ENCODE measurements at places on chromosomes 5 and 9.

- no peak for DNase-seq
Measured at GRCh38 chr9:107584186-107584585, 94.6 kb upstream of the KLF4 start.

DNA sequence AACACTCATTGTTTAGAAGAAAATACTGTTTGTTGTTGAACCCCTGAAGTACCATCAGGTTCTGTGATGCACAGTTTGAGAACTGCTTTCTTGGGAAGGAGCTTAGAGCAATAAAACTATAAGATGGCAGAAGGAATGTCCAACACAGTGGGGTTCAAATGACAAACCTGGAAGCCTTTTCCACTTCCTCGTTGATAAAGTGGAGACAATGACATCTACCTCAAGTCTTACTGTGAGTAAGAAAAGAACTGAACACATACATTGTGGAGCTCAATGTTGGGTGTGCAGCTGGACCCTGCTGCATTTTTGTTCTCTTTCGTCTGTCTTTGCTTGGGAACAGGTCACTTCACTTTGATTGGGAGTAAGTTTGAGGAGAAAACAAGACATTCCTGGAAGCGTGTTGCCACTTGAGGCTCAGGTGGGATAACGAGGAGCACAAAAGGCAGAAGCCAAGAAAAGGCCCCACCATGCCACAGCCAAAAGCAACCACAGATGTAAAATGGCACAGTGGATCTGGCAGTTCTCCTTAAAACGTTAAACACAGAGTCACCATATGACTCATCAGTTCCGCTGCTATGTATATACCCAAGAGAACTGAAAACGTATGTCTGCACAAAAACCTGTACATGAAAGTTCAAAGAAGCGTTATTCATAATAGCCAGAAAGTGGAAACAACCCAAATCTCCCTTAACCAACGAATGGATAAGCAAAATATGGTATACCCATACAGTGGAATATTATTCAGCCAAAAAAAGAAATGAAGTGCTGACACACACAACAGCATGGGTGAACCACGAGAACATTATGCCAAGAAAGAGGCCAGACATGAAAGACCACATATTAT is 42.9 kb upstream of the SUB1 start:
- DNase-seq: no peak

DNA sequence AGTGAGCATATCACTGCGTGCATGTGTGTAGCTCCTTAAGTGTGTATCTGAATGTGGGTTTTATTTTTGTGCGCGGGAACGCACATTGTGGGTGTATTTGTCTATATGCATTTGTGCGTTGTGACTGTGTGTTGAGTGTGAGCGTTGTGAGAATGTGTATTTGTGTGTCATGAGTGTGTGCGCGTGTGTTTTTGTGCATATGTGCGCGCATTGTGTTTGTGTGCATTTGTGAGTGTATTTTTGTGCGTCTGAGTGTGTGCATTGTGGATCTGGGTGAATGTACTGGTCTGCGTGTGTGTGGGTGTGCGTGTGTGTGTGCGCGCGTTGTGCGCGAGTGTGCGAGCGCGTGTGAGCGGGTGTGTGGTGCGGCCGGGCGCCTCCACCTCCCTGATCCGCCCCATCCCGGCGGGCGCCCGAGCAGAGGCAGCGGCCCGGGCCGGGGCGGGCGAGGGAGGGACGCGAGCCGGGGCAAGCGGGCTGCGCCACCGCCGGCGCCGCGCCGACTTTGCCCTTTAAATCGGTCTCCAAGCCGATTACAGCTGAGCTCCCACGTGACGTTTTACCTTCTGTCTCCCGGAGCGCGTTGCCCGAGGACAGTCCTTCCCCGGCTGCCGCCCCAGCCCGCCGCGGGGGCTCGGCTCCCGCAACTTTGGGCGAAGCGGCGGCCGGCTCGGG is at the start of gene RASGRF2:
Gene RASGRF2, plus strand, starts transcription at position 596 of the 675 bp plus-strand sequence. CDS start 376 bp downstream, outside the sequence.
- peak; percentile 10 for DNase-seq

DNA sequence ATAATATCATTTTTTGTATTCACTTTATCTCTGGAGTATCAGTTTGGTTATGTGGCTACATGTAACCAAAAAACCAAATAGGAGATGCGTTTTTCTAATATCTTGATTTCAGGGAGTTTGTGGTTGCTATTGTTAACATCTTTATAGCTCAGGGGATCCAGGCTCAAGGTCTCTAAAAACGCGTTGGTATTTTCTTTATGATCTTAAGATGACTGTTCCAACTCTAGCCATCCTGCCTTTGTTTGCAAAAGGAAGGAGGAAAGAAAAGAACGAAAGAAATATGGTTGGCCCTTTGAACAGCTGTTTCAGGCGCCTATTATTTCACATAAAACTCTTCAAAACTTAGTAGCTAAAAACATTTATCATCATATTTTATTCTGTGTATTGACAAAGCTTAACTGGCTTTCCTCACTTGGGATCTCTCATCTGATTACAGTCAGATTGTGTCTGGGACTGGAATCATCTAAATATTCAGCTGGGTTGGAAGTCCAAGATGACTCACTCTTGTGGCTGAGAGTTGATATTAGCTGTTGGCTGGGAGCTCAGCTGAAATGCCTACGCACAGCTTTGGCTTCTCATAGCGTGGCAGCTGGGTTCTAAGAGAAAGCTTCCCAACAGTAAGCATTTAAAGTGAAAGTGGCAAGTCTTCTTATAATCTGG is 60.1 kb downstream of the FAM174A start:
- DNase-seq: no peak

- DNase-seq: no peak
Measured at GRCh38 chr5:68032216-68032762, 183.3 kb upstream of the PIK3R1 start.

- DNase-seq: no peak
Measured at GRCh38 chr5:40402007-40402364, 277.7 kb upstream of the PTGER4 start.

DNA sequence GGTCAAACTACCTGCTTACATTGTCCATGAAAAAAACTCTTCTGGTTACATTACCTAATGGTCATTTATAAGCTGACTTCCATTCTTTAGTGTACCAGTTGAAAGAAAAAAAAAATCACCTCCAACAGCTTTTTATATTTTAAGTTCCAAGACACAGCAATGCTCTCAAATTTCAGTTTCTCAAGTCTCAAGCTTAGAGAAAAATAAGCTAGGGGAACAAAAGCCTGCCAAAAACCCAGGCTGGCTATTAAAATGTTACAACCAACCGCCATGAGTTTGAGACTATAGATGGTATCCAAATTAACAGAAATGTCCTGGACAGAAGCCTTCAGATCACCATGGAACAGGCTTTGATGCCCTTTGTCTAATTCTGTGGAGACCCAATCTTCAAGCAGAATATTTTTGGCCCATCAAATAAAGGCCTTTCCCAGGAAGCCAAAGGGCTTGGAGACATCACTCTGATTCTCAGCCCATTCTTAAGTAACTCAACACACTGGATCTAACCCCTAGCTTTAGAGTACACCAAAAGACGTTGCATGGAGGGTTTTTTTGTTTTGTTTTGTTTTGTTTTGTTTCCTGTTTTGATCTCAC is 343.7 kb downstream of the GLIS3 start:
- DNase-seq: no peak

GRCh38 chr9:92180669-92181181 is 65.5 kb upstream of the SPTLC1 start:
- no peak for DNase-seq

DNA sequence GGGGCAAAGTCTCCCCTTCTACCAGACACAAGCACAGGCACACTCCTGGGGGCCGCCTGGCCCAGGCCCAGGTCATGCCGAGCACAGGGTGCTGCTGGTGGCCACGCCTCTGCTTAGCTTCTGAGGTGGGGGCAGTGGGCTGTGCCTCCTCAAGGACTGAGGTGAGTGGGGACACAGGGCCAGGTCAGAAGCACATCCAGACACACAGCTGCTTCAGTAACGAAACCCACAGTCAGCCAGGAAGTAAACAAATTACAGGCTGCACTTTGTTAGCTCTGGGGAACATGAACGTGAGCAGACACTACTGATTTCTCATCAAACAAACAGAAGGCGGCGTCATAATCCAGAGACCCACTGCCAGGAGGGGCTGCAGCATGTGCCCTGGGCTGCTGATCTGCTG is 192.4 kb downstream of the HSPA4 start:
- no peak for DNase-seq

Measured in NCI-H1930 (cell line).